ENCODE measurements at places on chromosomes 2 and 18.
A peak's percentile ranks its signal among the peaks of the same experiment; 100 is the strongest.

- DNase-seq = peak; percentile 55
Observed at GRCh38 chr2:73984203-73984921, at the start of gene TET3. Gene TET3 (plus strand): TSS chr2:73984910. CDS start chr2:73986404, 1,494 bp downstream.

DNA sequence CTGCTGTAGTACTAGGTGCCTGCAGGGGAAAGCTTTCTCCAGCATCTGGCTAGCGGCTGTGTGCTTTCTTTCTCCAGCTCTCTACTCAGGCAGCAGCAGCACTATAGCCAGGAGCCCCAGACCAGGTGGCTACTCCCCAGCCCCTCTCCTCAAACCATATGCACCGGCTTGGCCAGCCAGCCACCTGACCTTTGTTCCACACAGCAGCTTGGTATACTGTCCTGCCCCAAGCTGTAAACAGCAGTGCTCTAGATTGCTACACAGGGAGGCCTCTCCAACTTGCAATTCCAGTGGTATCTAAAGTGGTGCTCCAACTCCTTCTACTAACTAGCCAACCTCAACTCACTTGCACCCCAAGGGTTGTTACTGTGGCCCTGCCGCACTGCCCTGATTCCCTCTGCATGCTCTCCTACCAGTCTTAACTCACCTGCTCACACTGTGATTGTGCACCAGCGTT is 19.6 kb downstream of the LDAH start:
- DNase-seq = no peak

DNA sequence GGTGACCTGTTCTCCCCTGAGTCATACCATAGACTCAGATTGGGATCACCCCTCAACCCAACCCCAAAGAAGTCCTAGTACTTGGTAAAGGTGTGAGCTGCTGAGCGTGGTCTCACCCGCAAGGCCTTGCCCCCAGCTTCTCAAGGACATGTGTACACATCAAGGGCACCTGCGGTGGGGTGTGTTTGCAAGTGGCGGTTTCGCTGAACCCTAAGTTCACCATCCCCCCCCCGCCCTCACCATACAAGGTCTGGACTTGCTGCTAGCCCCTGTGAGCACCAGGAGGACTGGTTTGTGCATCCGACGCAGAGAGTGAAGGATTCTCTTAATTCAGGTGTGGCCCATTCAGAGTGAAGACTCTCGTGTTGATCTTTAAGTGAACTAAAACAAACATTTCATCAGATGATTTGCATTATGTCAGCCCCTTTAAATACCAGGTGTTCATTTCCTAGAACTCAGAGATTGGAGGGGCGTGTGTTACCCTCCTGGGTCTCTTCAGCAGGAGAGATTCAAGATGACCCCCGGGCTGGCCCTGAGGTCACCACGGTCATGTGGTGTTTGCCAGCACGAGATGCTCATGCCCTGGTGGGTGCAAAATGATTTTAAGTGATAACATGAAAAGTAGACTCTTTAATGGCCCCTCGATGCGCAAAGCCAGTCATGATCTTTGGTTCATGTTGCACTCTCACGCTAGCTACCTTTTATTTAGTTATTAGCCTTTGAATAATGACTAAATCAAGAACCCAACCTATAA is 27.8 kb downstream of the MTERF4 start:
- DNase-seq = no peak

- DNase-seq = no peak
Observed at GRCh38 chr2:220194630-220195584, 567.5 kb downstream of the SLC4A3 start.

- no peak for DNase-seq
Observed at GRCh38 chr2:132670496-132671150, 618 bp upstream of the LYPD1 start.

- DNase-seq = no peak
Observed at GRCh38 chr18:9961041-9961440, 47.2 kb downstream of the VAPA start.

DNA sequence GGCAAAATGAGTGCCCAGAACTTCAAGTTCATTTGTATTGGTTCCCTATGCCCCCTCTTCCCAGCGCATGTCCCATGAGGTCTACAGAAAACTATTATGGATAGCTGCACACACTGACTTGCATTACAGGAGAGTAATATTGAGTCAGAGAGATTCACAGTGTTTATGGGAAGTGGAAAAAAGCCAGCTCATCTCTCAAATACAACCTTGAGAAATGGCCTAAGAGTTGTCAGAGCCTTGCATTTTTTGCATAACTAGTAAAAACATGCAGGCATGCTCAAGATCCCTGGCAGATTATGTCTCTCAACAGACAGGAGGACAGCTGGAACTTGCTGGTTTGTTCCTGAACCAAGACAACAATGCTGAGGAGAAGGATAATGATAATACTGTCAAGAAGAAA is 1292.8 kb downstream of the DSC3 start:
- no peak for DNase-seq

DNA sequence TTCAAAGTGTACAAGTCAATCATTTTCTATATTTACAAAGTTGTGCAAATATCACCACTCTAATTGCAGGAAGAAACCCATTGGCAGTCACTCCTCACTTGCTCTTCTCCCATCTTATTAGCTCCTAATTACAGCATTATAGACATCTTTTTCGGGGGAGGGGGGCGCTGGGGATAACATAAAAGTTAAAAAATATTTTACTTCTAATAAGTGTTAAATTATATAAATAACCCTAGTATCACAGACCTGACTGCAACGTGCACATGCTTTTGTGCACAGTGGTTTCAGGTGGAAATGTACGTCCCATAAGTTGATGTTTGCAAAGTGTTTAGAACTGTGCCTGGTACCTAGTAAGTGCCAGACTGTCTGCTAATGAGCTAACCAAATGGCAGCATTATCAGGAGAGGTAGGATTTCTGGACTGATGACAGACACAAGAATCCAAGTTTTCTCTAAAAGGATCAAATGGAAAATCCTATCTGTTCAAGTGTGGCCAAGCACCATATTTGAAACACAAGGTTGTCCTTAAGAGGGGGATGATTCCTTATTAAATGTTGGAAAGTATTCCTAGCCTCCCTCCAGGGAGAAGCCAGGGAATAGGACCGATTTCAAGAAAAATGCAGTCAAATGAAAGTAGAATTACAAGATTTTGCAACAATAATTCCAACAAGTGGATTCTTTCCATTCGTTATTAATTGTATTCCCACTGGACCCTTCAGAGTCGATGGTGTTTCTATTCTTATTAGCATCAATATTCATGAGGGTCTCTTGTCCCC is 70.0 kb downstream of the ACKR3 start:
- no peak for DNase-seq

- DNase-seq = no peak
Observed at GRCh38 chr2:236171680-236172254, 3.6 kb upstream of the GBX2 start.

DNA sequence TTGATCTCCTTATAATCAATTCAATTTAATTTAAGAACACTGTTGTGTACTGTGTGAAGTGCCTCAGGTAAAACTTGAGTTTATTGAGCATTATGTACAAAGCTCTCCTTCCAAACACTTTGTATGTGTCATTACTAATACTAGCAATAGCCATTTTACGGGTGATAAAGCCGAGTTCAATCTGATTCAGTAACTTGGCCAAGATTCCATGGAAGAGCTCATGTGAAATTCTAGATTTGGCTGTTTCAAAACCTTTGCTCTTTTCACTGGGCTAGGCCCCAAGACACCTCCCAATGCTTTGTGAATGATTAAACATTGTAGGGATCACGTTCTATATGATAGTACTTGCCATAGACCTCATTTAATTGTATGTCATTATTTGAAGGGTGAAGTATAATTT is 8.9 kb upstream of the NFE2L2 start:
- no peak for DNase-seq

DNA sequence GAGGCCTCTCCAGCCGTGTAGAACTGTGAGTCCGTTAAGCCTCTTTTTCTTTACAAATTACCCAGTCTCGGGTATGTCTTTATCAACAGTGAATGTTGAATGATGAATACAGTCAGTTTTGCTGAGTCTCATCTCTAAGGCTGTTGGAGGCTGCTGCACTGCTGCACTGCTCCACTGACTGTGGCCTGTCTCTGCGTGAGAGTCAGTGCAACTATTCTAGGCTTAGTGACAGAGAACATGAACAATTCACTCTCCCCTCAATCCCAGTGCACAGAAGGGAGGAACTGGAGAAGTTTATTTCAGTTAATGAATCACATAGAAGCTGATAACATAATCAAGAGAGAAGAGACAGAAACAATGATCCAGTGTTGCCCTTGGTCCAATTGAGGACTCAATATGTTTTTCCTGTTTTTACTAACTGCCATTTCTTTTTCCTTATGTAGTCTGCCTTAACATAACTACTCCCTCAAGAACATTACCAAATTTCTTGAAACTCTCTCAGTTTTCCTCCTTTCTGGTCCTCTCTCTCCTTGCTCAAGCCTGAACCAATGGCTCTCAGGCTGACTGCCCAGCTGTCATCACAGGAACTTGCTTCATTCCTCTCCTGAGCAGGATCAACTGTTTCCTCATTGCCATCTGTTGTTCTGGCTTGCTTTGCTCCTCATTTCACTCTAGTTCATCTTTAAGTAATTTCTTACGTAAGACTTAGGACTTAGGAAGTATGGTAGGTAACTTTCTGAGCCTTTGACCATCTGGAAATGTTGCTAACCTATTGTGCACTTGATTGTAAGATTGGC is 483.2 kb downstream of the METTL4 start:
- DNase-seq = no peak

DNA sequence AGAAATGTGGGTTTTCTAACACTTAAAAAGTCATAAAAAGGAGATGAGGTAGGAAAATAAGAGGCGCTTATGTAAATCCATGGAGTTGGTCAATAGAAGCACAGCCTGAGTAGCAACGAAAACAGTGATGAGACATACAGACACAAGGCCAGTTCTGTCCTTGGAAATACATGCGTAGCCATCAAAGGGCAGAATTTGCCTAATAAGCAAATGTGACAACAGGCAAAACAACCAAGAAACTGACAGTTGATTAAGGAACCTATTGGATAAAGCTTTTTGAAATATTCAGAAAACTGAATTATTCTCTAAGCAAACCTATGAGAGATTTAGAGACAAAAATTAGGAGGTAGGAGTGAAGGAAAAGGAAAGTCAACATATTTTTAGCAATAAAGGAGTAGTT is 586.3 kb downstream of the PLCL1 start:
- DNase-seq = no peak

DNA sequence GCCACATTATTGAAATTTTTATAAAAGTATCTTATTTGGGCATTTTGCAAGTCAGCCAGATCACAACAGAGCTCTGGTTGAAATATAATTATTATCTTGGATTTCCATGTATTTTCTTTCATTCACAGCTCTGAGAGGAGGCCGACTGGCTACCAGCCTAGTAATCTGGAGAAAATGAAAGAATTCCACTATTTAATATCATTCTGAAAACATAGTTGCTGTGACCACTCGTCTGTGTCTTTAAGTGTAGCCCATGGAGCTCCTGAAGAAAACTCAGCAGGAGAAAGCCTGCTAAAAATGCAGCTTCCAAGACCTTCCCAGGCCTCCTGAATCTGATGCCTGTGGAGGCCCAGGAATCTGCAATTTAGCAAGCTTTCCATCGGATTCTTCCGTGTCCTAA is 114.7 kb downstream of the SH3BP4 start:
- DNase-seq = no peak

DNA sequence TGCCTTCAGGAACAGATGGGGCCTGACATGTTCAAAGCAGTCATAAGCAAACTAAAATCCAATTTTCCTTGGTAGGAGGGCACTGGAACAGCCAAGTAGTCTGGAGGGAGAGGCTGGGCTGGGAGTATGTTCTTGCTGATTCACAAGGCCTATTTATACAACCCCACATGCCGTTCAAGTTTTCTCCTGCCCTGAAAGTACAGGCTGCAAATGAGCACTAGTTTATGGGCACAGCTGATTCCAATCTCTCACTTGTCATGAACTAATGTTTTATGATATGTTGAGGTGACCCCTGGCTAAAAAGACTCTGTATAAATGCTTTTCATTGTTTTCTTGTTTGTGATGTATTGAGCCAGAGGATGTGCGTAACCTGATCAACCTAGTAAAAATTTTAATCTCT is 183.4 kb upstream of the SRD5A2 start:
- DNase-seq = no peak

DNA sequence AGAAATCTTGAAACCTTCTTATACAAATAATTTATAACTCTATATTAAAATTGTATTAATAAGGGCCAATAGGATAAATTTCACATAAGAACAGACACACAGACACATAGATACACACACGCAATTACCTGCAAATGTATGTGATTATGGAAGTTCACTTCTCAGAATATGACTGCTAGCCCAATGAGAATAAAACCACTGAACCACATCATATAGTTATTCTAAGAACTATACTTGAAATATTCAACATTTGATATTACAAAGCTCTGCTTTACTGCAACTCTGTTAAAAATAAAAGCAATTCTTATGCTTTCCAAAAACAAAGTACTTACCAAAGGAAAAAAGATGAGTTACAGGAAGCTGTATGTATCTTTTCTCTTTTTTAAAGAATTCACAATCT is 51.1 kb downstream of the PGAP1 start:
- no peak for DNase-seq

GRCh38 chr2:145043399-145043834 is 523.5 kb upstream of the ZEB2 start:
- DNase-seq = no peak

DNA sequence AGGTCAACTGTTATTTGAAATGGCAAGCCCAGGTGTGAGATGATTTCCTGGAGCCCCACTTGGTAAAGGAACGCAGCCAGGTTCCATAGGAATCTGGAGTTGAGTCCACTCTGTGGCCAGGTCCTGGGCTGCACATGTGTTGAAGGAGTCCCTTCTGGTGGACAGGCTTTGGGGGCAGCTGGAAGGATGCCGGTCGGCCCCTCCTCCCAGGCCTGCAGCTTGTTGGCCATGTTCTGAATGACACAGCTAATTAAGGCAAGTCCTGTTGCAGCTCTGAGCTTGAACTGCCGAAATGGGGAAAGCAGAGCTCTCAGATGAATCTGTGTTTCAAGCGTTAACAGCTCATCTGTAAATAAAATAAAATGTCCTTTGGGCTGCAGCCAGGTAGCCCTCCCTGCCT is 23.8 kb downstream of the EN1 start:
- no peak for DNase-seq

DNA sequence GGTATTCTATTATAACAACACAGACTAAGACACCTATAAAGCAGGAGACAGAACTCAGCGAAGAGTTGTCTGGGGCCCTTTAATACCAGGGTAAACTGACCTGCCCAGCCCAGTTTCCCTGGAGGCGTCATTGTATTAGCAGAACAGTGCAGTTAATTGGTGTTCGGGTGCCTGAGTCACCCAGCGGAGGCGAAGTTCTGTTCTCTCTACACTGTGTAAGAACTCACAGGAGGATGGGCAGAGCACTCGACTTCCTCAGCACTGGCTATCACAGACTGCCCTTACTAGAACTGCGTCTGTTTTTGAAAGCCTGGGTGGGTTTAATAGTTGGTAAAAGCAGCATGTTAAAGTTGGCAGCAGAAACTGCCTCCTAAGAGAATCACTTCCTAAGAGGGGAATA is 106.5 kb upstream of the ATP8B1 start:
- DNase-seq = no peak

DNA sequence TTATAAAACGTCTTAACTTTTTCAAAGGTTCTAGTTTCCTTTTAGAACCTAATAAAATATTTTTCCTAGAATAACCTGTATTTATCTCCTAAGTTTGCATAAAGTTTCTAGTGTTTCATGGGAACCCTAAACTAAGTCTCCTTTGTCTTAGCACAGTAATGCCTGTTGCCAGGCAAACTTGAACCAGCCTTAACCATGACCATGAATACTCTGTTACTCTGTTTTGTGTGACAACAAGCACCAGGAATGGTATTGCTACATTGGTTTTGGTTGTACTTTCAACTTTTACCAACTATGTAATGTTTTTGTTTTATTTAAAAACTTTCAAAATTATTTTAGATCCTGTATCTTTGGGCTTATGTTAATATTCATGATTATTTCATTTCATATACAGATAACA is 137.6 kb downstream of the CERS6 start:
- DNase-seq = no peak

All from stimulated activated naive CD8-positive, alpha-beta T cell treated with anti-CD3 and anti-CD28 coated beads, Interleukin-15, amount 100 ng/mL, for 72 hours (primary cell).